ENCODE measurements at places on chromosomes 5 and 9. TPM values are rescaled to one million over a fixed set of nuclear protein-coding genes. Genes with fewer than 3 reads are reported as not detected.

DNA sequence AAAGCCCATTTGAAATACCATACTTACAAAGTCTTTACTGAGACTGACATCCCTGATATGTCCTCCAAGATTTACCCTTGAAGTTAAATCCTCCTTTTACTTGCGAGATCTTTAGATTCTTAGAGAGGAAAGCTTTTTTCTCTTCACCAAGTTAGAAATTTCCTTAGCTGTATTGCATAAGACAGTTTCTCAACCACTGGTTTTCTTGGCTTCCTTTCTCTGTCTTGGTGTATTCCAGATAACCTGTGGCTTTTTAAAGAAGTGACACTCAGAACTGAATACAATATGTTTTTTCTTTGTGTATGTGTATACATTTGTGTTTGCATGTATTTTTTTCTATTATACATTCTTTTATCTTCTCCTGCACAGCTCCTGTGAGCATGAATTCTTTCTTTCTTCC, 65.0 kb downstream of the SNCAIP start:
- no peaks in the 10 kb centered on the region for H3K27me3 ChIP-seq
- H3K4me3 ChIP-seq: no peak overlapping the region
- no peaks in the 10 kb centered on the region for H3K4me1 ChIP-seq
- no peak overlapping the region for H3K27ac ChIP-seq
- DNase-seq: no peak

The SELENOP gene
- total RNA-seq: 0.55 TPM

GRCh38 chr5:139088024-139088423, 110.1 kb downstream of the SIL1 start:
- peaks cover 11% of the 10 kb centered on the region for H3K4me1 ChIP-seq
- no peak for DNase-seq
- H3K27ac ChIP-seq: no peak overlapping the region

The BTNL8 gene
- not detected for total RNA-seq

The JAKMIP2 gene
- total RNA-seq: 8.2 TPM

DNA sequence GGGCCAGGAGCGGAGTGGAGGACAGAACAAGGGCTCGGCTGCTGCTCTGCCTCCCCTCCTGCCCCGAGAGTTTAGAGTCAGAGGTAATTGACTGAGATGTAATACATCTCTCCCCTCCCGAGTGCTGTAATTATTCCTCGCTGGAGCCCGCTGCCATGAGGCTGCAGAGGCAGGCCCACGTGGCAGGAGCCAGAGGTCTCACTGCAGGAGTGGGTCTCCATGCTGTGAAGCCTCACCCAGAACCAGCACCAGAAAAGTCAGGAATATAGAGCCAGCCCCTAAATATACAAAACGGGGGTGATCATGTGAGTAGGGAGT, 2.5 kb downstream of the FAM163B start:
- no peak overlapping the region for H3K4me3 ChIP-seq
- peaks cover 10% of the 10 kb centered on the region for H3K4me1 ChIP-seq
- no peak overlapping the region for H3K27ac ChIP-seq
- no peaks in the 10 kb centered on the region for H3K36me3 ChIP-seq

DNA sequence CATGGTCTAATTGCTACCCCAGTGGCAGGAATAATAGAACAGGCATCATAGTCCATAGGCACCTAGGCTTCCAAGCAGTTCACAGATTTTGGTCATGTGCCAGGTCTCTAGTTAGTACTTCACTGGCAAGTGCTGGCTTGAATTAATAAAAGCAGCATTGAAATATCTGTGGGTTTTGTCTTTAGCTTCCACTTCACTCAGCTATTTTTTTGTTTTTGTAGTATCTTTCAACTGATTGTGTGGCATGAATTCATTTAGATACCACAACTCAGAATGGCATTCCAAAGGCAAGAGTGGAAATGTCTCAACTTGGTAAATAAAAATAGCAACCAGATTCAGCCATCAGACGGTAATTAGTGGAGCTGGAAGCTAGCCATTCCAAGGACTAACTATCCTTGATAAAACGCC, 27.9 kb upstream of the ITGA2 start:
- no peak overlapping the region for H3K4me3 ChIP-seq
- no peaks in the 10 kb centered on the region for H3K36me3 ChIP-seq
- H3K27ac ChIP-seq: no peak overlapping the region
- peaks cover 16% of the 10 kb centered on the region for H3K27me3 ChIP-seq
- H3K4me1 ChIP-seq: no peaks in the 10 kb centered on the region
- no peak for DNase-seq

- peak; percentile 91 for DNase-seq
- H3K36me3 ChIP-seq: peaks cover 13% of the 10 kb centered on the region
- H3K27me3 ChIP-seq: no peaks in the 10 kb centered on the region
- peaks cover 32% of the 10 kb centered on the region for H3K4me1 ChIP-seq
- H3K27ac ChIP-seq: peak overlapping the region; percentile 98
- peak overlapping the region; percentile 96 for H3K4me3 ChIP-seq
Measured at GRCh38 chr9:37464426-37465248, 613 bp downstream of the ZBTB5 start.

DNA sequence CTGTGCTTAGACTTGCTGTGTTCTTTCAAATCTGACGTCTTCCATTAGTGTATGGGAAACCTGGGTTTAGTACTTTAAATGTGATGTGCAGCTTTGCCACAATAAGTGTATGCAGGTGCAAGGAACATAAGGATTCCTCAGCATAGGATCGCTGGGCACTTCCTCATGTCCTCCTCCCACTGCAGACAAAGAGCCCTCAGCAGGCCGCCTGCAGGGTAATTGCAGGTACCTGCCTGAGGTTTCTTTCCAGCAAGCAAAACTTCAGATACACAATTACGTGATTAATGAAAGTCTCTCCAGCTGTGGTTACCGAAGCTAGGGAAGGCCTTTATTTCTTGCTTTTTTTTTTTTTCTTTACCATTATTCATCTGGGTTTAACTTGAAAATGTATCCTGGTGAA, 233.1 kb downstream of the RFK start:
- H3K4me1 ChIP-seq: no peaks in the 10 kb centered on the region
- no peaks in the 10 kb centered on the region for H3K36me3 ChIP-seq
- no peaks in the 10 kb centered on the region for H3K27me3 ChIP-seq

The ARID3C gene
- total RNA-seq: not detected

GRCh38 chr9:108525186-108525585, 330.6 kb downstream of the ACTL7B start:
- DNase-seq: no peak
- H3K27me3 ChIP-seq: peaks cover 2% of the 10 kb centered on the region
- H3K27ac ChIP-seq: no peak overlapping the region
- no peaks in the 10 kb centered on the region for H3K4me1 ChIP-seq
- no peak overlapping the region for H3K4me3 ChIP-seq

The NAIP gene
- total RNA-seq: 11.3 TPM

GRCh38 chr5:176943816-176944215, 44.7 kb upstream of the HK3 start:
- no peaks in the 10 kb centered on the region for H3K27me3 ChIP-seq
- no peak for DNase-seq
- no peak overlapping the region for H3K4me3 ChIP-seq
- H3K4me1 ChIP-seq: no peaks in the 10 kb centered on the region
- peaks cover 48% of the 10 kb centered on the region for H3K36me3 ChIP-seq
- H3K27ac ChIP-seq: no peak overlapping the region

- no peak overlapping the region for H3K4me3 ChIP-seq
- no peaks in the 10 kb centered on the region for H3K27me3 ChIP-seq
- peaks cover 54% of the 10 kb centered on the region for H3K36me3 ChIP-seq
- peaks cover 37% of the 10 kb centered on the region for H3K4me1 ChIP-seq
- H3K27ac ChIP-seq: peak overlapping the region; percentile 79
Measured at GRCh38 chr5:96924016-96924443, 11.8 kb upstream of the LNPEP start.

- H3K27ac ChIP-seq: peak overlapping the region; percentile 37
- H3K36me3 ChIP-seq: peaks cover 74% of the 10 kb centered on the region
- no peak for DNase-seq
- no peaks in the 10 kb centered on the region for H3K27me3 ChIP-seq
- no peak overlapping the region for H3K4me3 ChIP-seq
Measured at GRCh38 chr5:14588758-14589543, 7.4 kb downstream of the OTULINL start.

The TMEM174 gene
- not detected for total RNA-seq

Data from activated CD8-positive, alpha-beta T cell treated with anti-CD3 and anti-CD28 coated beads, Interleukin-2, amount 10 ng/mL, durations not matched to agents 7 days and 5 days (primary cell).